ENCODE measurements at places on chromosomes 11 and 22. TPM values are rescaled to one million over a fixed set of nuclear protein-coding genes. Genes with fewer than 3 reads are reported as not detected.

JAML gene
- total RNA-seq: not detected

DNA sequence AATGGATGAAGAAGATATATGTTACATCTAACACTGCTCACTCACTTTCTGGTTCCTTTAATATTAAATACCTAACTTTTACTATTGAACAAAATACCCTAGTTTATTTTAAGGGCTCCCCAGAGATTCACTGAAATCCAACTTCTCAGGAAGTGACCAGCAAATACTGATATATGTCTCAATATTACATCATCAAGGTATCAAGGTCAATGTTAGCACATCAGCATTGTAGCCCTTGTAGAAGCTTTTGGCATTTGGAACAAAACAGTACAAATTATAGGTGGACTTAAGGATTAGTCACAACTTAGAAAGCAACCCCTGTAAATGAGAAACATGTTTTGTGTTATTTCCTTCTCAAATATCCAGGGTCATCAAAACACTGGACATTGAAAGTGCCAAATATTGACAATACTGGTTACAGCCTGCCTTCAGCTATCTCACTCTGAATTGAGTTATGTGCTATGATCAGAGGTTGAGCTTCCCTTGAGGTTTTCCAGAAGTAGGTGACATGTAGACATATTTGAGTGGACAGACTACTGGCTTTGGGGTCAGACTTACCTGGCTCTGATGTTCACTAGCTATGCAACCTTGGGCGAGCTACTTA is 1.9 kb upstream of the ATL3 start:
- DNase-seq: no peak

DNA sequence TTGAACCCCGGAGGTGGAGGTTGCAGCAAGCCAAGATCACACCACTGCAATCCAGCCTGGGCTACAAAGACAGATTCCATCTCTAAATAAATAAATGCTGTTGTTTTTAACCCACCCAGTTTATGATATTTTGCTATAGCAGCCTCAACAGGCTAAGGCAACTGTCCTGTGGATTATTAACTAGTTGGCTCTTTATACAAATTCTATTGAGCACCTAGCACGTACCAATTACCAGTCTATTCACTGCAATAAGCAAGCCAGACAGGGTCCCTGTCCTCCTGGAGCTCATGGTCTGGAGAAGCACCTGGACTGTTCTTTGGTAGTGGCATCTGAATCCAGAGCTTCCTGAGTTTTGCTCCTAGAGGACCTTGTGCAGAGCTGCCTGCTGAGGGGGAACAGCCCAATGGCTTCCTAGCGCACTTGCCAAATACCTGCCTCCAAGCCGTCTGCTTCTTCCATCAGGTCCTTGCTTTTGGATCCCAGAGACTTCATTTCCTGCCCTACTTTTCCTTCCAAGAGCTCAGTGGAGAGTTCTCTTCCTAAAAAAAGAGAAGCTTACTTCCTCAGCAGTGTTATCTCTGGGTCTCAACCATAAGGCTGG is 49.9 kb upstream of the MICAL2 start:
- no peak for DNase-seq

- no peak for DNase-seq
These were observed 970 bp downstream of the ASRGL1 start for GRCh38 chr11:62338218-62338617.

DNA sequence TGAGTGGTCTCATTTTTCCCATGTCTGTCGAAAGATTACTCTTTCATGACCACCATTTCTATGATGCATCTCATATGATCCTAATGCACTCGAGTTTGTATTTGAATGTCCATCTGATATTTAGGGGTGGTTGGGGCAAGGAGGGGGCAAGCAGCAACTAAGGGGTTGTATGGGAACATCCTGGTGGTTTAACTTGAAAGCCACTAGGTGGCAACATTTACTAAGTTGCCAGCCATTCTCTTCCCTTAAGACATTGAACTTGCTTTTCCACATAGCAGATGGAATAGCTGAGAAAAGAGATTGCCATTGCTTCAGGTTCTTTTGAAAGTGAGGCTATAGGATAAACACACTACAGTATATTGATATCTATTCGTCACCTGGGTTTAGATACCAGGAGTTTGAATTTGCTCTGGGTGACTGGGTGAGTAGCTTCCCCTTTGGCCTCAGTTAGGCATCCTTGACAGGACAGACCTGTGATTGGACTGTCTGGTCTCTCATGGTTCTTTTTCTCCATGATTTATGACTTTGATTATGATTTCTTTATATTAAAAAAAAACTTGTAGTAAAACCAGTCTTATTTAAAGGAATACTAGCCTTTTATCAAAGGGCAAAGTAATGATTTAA is 32.4 kb downstream of the NF2 start:
- DNase-seq: peak; percentile 60

- peak; percentile 15 for DNase-seq
These were observed 13.2 kb upstream of the AMPD3 start for GRCh38 chr11:10441652-10442503.

- no peak for DNase-seq
These were observed 32.4 kb upstream of the EED start for GRCh38 chr11:86212019-86212611.

KRTAP5-11 gene
- total RNA-seq: not detected

AIFM3 gene
- 0.39 TPM for total RNA-seq

GRCh38 chr11:111978028-111978771 is 41.1 kb downstream of the DIXDC1 start:
- peak; percentile 82 for DNase-seq

SSTR3 gene
- not detected for total RNA-seq

GRCh38 chr11:1553808-1554594 is 18.1 kb downstream of the DUSP8 start:
- DNase-seq: no peak

PATE2 gene
- 0.24 TPM for total RNA-seq

OAF gene
- total RNA-seq: 47.0 TPM

DNA sequence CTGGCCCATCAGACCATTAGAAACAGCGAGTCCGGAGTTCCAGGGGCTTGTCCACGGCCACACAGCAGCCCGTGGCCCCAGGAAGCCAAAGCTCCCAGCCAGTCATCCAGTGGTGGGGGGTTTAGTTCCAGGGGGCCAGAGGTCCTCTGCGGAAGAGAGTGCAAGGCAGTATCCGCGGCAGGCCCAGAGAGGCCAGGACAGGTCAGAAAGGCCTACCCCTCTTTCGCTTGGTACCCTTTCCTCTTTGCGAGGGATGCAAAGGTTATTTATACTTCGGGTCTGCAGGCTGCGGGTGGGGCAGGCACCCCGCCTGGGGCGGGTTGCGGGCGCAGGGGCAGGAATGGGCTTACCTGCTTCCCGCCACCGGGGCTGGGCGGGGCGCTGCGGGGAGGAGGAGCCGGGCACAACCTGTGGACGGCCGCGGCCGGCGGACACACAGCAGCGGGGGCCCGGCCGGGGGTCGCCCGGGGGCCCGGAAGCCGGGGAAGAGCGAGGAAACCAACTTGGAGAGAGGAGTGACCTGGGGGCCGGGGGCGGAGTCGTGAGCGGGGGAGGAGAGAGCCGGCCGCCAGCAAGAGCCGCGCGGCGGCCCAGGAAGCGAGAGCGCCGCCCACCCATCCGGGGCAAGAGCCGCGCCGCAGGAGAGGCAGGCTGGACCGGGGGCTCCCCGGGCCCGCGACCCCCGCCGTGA is at the start of gene SH3BP1:
Gene SH3BP1, plus strand, starts transcription at position 600 of the 691 bp plus-strand sequence. CDS start 119 bp downstream, outside the sequence.
- DNase-seq: peak; percentile 66

- DNase-seq: peak; percentile 22
These were observed 247.3 kb upstream of the BLID start for GRCh38 chr11:122363296-122363695.

- DNase-seq: no peak
These were observed 516.9 kb upstream of the LARGE1 start for GRCh38 chr22:34437140-34437539.

DNA sequence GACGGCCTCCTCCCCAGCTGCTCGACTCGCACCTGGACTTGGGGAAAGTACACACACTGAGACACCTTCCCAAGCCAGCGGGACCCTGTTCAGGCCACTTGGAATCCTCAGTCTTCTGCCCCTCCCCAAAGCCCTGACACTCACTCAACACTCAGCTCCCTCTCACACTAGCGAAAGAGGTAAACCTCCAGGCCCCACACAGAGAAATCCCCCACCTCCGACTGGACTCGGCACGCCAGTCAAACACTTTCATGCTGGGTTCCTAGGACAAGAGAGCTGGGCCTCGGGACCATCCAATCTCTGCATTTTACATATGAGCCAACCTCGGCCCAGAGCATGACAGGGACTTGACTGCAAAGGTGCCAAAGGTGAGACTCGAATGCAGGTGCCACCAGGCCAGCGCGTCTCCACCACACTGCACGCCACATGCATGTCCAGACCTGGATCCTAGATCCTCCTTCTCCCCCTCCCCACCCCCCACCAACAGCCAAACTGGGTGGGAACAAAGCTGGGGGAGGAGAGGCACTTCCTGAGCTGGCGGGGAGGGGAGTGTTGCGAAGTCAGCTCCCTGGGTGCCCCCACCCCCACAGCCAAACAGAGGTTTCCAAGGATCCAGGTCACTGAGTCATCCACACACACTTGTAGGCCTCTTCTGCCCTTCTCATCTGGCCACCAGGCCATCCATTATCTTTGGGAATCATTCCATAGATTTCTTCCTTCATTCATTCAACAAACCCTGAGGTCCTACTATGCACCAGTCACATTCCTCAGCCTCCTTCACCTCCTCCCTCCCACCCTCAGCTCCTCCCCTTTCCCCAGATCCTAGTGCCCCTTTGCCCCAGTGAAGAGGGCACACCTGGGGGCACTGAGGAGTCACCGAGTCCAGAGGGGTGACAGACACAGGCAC is 10.7 kb upstream of the CD5 start:
- DNase-seq: peak; percentile 8

TLCD5 gene
- 4.9 TPM for total RNA-seq

DNA sequence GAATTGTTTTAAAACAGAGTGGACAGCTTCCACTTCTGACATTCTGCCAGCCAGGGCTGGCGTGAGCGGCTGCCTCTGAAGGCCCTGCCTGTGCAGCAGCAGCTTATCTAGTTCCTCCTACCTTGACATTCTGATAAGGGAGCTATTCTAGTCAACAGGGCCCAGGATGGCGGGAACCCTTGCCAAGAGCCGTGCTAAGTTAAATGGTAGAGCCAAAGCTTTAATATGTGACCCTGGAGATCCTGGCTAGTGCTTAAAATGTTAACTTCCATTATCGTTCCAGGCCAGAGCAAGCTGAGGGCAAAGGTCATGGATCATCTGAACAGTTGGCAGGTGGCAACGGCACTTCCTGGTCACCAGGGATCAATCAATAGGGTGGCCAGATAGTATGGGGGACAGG is 3.5 kb downstream of the KCNJ5 start:
- DNase-seq: no peak

OR51I1 gene
- total RNA-seq: not detected

- DNase-seq: no peak
These were observed 2.6 kb downstream of the ZBED5 start for GRCh38 chr11:10855295-10855694.

DNA sequence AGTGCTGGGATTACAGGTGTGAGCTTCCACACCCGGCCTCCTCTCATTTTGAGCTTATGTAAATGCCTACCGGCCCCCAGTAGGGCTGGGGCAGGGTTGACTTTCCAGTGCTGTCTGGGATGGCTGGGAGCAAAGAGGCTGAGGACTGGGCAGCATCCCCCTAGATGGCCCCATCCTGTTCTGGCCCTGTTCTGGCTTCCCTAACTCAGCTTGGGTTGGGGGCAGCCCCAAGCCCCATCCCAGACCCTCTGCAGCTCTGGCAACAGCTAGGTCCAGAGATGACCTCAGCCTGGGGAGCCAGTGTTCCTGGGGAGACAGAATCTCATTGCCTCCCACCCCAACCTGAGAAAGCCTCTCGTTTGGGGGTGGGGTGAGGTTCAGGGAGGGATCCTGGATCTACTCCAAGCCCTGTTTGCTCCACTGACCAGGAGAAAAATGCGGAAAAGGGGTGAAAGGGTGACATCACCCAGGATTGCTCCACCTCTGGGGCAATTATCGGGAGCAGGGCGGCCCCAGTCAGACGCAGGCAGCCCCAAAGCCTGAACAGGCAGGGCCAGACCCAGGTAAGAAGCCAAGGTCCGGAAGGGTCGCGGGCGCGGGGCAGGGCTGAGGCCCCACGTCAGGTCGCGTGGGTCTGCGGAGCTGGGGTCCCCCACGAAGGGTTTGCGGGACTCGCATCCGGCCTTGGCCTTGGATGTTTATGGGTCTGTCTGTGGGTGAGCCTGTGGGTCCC is at the start of gene PNPLA2:
Gene PNPLA2, plus strand, starts transcription at position 519 of the 733 bp plus-strand sequence. CDS start 805 bp downstream, outside the sequence.
- no peak for DNase-seq

- DNase-seq: no peak
These were observed 105.7 kb upstream of the AKIP1 start for GRCh38 chr11:8805296-8805695.

DNA sequence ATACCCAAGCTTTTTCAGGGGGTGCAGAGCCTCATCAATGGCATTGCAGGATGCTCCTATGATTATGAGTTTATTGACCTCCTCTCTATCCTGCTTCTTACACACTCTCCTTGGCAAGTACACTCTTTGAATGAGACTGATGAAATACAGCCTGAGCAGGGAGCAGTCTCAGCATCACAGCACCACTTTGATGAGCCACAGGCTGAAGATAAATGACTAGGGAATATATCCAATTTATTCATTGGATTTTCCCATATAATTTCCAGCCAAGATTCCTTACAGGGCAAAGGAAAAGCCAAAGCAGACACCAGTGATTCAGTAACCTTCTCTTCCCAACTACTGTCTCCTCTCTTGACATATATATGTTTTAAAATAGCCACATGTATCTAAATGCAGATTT is 79.2 kb downstream of the CASP12 start:
- DNase-seq: no peak

- no peak for DNase-seq
These were observed 859.0 kb downstream of the FAM181B start for GRCh38 chr11:81874635-81875034.

GRCh38 chr11:47523490-47524225 is 29.3 kb downstream of the CELF1 start:
- peak; percentile 74 for DNase-seq

DNA sequence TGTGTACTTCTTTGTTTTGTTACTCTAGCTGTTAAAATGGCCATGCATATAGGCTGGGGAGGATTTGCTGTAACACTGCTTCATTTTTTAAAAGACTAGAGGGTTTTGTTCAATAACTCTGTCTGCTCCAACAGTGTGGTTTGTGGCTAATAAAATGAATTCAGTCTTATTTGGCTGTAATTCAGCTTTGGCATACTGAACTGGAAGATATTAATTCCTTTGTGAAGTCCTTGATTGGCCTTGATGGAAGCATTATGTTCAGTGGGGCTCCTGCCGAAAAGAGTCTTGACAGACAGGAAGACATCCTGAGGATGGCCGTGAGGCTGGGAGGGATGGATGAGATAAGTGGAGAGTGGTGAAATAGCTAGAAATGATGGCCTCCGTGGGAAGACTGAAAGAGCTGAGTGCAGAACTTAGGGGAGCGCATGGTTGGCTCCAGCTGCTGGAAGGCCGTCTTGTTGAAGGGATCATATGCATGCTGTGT is 44.8 kb upstream of the MYO18B start:
- peak; percentile 1 for DNase-seq

DNA sequence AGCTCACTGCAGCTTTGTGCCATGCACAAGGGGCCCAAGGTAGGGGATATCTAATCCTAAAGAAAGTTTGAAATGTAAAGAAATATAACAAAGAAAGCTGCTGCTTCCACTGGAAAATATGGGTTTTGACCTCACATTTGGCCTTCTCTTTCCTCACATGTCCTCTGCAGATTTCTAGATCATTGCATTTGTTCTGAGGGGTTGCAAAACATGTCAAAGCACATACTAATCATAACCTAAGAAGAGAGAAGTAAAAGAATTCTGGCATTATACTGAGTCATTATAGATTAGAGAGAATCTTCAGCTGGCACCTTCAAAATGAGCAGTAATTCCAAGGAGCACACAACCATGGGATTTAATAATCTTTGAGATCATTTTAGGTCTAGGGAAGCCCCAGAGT is 92.5 kb upstream of the CHRM4 start:
- no peak for DNase-seq

GRCh38 chr11:126698576-126698975 is 302.0 kb downstream of the KIRREL3 start:
- no peak for DNase-seq

All from RPMI7951 (cell line).